Activated CD4-positive, alpha-beta T cell treated with anti-CD3 and anti-CD28 coated beads, Interleukin-2, amount 10 ng/mL, durations not matched to agents 7 days and 5 days (primary cell): ENCODE measurements at places on chromosomes 13 and 19.

DNA sequence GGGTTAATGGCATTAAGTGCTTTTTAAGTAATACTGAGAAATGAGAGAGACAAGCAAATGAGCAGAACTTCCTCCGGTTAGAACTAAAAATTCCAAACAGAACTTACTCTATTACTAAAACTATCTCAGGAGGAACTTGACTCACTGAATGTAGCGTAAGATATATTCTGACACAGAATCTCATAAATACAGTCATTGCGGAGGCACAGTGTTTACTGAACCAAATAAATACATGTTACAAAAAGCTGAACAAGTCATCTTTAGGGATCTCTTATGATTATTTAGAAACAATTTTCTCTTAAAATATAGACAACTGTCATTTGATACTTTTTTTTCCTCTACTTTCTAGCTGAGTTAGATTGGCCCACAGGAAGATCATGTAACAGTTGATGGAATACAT, 283.1 kb downstream of the KLF12 start:
- no peak for DNase-seq

GRCh38 chr13:110023729-110024644, 237.6 kb upstream of the IRS2 start:
- no peak for DNase-seq

DNA sequence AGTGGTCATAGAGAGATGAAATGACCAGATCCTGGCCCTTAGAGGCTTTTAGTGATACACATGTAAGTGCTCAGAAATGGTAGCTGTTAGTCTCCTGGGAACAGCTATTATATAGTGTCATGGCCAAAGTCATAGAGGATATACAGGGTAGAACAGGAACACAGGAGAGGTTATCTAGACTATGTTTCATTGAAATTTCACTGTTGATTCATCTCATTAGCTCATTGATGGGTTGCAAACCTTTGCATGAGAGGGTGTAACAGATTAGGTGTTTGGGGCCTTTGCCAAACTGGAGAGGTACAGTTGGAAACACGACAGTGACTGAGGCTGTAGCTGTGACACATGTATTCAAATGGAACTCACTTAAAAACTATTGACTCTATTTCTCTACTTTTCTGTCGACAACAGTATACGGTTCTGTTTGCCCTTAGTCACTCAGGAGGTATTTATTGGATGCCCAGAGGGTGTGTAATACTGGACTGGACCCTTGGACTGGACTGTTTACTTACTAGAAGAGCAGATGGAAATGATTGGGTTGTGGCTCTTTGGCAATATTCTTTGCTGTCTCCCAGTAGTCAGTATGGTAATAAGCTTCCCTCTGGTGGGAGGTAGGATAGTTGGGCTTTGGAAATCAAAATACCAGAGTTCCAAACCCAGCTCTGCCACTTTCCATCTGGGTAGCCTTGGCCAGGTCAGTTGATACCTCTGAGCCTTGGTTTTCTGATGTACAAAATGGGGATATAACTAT, 29.8 kb downstream of the ARHGAP35 start:
- no peak for DNase-seq

- no peak for DNase-seq
Observed at GRCh38 chr13:44921931-44922758, 67.1 kb downstream of the NUFIP1 start.

- DNase-seq = peak; percentile 83
Observed at GRCh38 chr19:49983645-49984229, 22.8 kb upstream of the SIGLEC11 start.

DNA sequence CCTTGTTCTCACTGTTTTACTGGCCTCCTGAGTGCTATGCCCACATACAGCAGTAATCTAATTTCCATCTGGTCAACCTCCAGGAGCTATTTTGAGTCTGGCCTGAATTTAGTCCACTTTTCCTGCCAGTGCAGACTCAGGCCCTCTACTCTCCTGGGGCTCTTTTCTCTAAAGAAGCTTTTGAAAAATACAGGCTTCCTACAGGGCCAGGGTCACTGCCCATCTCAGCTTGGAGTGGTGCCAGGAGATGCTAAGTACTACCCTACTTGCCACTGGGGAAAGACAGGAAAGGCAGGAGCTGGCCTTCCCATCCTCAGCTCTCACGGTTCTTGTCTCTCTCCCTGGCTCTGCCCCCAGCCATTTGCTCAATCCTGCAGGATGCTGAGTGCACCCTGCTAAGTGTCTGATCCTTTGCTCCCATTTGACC, 101.7 kb upstream of the SERP2 start:
- no peak for DNase-seq

DNA sequence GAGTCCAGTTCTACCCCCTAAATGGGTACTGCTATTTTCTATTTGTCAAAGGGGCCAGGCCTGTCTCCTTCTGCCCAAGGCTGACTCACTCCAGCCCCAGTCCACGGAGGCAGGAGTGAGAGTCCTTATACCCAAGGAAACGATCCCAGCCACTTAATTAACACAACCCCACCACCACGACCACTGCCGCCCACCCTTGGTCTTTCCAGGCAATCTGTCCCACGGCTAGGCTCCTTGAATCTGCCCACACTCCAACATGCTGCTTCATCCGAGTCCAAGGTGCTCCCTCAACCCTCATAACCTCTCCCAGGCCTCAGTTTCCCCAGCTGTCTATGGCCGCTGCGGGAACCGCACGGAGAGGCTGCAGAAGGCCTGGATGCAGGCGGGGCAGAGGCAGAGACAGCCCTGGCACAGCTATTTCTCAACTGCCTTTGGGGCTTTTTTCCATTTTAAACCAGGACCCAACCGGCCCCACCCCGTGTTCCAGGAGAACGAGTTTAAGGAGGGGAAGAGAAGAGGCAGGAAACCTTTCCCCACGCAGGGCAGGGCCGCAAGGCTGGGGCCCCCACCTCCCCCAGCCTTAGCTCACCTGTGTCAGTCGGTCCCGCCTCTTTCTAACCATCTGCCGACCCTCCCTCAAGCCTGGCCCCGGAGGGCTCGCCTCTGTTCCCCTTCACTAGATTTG, 746 bp downstream of the RAB3D start:
- DNase-seq = no peak

- no peak for DNase-seq
Observed at GRCh38 chr13:93386116-93386515, 159.5 kb downstream of the GPC6 start.

DNA sequence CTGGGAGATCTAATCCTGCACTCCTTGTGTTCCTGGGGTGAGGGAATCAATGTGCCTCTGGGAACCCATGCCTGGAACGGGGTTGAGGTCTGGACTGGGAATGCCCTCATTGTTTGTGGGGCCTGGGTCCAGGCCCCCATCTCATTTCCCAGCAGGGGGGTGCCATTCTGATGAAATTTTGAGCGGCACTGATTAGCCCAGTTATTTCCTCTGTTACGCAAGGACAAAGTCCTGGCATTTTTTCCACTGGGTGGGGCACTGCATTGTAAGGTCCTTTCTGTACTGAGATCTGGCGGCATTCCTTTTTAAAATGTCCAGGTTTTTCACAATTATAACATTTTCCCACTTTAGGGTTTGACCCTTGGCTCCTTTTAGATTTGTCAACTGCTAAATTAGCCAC, 14.8 kb downstream of the FPR3 start:
- DNase-seq = no peak

DNA sequence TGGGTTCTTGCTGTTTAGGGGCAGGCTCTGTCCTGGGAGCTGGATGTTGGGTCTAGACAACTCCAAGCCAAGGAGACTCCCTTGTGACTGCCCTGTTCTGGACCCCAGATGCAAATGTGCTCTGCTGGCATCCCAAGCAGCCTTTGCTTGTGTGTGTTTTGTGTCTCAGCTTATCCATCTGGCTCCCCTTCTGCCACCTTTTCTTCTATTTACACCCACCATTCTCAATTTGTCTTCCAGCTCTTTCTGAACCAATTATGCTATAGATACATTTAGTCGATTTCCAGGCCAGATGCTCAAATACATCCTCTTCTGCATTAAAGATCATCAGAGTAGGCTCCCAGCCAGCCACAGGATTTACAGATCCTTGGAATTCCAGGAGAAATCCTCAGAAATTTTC, 115.0 kb upstream of the SLC7A1 start:
- DNase-seq = no peak

DNA sequence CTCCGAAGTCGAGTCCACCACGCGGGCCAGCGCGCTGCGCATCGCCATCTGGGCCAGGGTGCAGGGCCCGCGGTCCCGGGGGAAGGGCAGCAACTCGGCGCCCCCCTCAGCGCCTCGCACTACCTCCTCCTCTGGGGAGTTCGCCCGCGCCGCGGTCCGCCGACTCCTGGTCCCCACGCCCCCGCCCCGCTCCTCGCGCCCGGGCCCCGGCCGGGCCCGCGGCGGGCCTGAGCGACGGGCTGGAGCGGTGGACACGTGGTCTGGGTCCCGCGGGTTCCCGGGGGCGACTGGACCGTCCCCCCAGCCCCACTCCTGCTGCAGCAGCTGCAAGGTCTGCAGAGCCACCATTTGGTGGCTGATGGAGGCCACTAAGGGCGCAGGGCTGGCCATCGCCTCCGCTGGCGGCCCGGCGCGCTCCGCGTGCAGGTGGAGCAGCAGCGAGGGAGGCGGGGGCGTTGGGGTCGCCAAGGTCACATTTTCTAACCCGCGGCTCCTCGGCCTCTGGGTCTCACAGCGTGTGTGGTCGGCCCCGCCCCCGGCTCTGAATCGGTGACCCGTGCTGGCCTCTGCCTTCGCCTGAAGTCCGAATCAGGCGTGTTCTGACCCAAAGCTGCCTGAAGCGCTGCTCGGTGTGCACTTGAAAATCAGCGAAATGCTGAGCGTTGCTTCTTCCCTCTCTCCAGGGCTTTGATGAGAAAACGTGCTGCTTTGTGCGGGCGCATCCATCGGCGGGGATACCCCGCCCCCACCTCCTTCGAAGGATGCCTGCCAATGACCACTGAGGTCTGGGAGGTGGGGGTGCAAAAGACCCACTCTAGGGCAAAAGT, at the start of gene DLEU7:
Gene DLEU7 (minus strand): TSS at position 436 of the 827 bp plus-strand sequence. CDS start 46 bp downstream, at position 390.
- no peak for DNase-seq

GRCh38 chr13:36612230-36612629, 61.6 kb upstream of the SERTM1 start:
- no peak for DNase-seq

DNA sequence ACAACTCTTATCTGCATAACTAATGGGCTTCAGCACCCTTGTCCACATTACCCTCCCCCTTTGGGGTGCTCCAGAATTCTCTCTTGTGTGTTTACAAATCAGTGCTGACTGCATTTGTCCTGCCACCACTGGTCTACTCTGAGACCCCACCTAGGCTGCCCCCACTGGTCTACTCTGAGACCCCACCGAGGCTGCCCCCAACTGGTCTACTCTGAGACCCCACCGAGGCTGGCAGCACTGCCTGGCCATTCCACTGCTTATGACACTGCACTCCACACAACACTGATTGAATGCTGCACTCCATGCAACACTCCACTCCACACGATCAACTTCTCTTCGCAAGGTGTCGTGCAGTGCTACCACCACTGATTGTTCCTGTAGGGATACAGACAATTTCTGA, 1459.2 kb upstream of the SLC10A2 start:
- DNase-seq = no peak

GRCh38 chr13:24747248-24748060, 16.5 kb upstream of the RNF17 start:
- DNase-seq = peak; percentile 35

DNA sequence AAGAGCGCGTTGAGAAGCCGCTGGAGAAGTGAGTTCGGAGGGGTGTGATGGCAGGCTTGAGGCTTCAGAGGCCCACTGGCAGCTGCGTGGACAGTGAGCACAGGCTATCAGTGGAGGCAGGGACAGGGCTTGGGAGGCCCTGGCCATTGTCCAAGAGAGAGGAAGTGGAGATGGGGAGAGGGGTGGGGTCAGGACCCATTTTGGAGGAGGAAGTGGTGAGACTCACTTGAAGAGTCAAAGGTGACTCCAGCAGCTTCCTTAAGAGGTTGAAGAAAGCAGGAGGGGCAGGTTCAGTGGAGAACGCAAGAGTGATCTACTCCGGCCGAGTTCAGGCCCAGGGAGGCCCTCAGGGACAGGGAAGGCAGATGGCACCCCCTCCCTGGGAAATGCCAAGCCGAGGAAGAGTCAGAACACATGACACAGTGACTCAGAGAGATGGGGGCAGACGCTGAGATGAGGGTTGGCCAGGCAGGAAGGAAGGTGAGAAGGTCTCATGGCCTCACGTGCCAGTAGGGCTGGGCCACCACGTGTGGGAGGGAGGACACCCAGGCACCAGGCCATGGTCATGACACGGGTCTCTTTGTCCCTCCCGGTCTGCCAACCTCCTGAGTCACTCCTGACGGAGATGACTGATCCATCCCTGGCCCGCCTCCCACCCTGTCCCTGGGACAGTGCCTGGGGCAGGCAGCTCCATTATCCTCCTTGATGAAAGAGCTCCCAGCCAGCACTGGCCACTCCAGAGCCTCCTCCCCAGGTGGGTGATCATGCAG, 10.1 kb upstream of the CD22 start:
- no peak for DNase-seq

DNA sequence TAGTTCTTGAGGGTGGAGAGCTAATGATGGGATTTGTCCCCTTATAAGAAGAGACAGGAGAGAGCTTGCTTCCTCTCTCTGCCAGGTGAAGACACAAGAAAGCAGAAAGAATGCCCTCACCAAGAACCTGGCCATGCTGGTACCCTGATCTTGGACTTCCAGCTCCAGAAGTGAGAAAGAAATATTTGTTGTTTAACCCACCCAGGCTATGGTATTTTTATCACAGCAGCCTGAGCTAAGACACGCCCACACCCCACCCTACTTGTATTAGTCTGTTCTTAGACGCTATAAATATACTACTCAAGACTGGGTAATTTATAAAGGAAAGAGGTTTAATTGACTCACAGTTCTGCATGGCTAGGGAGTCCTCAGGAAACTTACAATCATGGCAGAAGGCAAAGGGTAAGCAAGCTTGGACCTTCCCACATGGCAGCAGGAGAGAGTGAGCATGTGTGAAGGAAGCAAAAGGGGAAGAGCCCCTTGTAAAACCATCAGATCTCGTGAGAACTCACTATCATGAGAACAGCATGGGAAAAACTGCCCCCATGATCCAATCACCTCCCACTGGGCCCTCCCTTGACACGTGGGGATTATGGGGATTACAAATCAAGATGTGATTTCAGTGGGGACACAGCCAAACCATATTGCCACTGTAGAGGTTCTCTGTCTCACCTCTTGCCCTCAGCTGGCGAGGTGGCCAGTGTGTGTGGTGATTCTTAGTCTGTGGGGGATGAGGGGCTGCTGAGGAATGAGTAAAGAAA, 57.4 kb upstream of the RCBTB2 start:
- DNase-seq = no peak

GRCh38 chr13:30480292-30480950, 14.7 kb upstream of the HMGB1 start:
- no peak for DNase-seq

DNA sequence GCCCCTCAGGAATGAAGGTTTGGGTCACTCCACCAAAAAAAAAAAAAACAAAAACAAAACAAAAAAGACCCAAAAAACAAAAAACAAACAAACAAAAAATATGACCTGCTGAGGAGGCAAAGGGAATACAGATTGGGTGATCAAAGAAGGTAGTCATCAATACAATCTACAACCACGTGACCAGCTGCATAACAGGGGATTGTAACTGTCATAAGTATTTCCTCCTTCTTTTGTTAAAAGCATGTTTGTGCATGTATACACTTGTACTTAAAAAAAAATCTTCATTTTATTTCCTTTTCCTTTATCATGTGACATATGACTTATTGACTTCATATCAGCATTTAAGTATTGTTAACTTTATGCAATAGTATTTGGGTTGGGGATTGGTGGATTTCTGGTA, 165.1 kb upstream of the IRS2 start:
- DNase-seq = no peak
